ENCODE measurements at places on chromosomes 16 and 17. TPM values are rescaled to one million over a fixed set of nuclear protein-coding genes. Genes with fewer than 3 reads are reported as not detected.

The SKAP1 gene
- 123 TPM for total RNA-seq

The RABEP2 gene
- 21.1 TPM for total RNA-seq

The ANKRD40CL gene
- total RNA-seq, result not detected

GRCh38 chr17:16938496-16939207, 33.3 kb downstream of the TNFRSF13B start:
- no peak for DNase-seq

GRCh38 chr16:17447101-17447569, 23.6 kb downstream of the XYLT1 start:
- DNase-seq, result no peak

- DNase-seq, result no peak
Measured at GRCh38 chr17:45857977-45858708, 13.5 kb downstream of the SPPL2C start.

DNA sequence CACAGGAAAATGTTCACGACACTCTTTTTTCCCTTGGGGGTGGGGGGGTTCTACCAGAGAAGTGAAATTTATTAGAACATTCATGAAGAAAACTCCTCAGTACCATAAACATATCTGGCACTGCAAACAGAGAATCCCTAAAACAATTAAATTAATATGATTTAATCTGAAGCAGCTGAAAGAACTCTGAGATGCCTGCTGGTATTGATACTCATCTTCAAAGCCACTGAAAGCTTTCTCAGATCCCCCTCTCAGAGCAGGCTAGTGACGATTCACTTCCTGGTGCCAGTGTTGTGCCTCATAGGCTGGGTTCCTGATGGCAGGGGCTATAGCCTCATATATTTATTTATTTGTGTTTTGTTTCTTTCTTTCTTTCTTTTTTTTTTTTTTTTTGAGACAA, 52.7 kb downstream of the MYH10 start:
- DNase-seq, result no peak

DNA sequence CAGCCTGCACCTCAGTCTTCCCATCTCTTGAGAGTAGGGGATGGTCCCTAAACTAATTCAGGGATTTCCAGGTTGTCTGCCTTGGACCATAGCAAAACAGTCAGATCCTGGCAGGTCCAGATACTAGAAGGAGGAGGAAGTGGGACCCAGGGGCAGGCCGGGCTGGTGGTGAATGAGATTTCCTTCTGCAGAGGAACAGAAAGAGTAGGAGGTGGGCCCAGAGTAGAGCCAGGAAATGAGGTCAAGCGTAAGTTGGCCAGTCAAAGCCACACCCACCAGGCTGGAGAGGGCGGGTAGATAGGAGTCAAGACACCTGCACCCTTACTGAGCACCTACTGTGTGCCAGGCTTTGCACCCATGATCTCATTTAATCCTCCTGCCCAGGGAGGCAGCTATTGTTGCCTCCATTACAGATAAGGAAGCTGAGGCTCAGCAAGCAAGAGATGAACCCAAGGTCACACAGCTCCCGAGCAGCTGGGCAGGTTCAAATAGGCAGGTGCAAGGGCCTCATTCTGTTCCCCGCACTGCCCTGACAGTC, 2.6 kb downstream of the CDH5 start:
- no peak for DNase-seq

DNA sequence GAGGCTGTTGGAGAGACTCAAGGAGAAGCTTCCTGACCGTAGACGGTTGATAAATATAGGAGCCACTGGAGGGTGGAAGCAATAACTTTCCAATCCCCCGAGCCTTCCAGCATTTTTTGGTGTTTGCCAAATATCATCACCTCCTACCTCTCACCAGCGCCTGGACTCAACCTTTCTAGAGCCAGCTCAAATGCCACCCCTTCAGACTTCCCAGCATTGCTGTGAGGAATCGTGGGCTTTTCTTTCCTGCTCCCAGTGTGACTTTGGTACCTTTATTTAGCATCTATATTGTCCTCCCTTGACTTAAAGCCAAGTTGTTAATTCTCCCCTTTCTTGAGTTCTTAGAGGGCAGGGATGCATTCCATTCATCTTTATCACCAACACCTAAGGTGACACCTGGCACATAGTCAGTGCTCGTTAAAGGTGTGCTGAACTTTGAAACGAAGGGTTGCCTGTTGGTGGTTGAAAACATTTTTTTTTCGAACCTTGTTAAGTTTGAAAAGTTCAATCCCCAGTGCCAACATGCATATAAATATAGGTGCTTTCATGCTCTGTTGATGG, 35.3 kb upstream of the CCR7 start:
- DNase-seq, result no peak

- no peak for DNase-seq
Measured at GRCh38 chr16:72113616-72113945, 19.9 kb downstream of the DHX38 start.

DNA sequence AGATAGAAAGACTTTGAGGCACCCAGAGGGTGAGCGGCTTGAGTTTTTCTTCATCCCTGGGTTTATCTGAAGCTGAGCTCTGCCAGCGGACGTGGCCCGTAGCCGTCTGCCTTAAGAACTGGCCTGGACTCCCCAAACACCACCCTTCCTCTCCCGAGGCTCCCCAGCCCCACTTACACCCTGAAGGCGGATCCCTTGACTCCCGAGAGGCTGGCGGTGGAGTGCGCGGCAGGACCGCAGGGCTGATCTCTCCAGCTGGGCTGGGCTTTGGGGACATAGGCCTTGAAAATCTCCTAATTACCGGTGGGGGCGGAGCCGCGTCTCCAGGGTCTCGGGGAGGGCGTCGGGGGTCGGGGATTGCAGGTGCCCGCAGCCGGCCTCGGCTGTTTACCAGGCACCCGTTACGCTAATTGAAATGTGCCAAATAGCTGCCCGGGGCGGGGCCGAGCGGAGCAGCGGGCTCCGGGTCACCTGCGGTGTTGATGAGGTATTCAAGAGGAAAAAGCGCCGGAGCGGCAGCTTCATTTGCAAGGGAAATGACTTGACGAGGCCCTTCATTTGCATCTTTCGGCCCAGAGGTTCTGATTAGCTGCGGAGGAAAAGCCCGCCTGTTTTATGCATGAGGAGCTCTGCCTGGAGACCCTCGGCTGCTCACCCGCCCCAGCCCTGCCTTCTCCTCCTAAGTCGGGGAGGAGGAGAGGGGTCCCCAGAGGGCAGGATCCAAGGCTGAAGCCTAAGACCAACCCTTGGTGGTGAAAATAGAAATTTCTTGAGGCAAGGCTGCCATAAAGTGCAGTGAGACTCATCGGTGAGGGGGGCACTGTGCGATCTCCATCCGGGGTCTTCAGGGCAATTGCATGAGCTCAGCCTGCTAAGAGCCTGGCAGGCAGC, 100.7 kb downstream of the MGAT5B start:
- peak; percentile 52 for DNase-seq

All from activated CD4-positive, alpha-beta T cell treated with anti-CD3 and anti-CD28 coated beads, Interleukin-2, amount 10 ng/mL, durations not matched to agents 7 days and 5 days (primary cell).